ENCODE measurements at places on chromosomes 3 and 15.

- DNase-seq = no peak
Measured at GRCh38 chr3:37228749-37229148, 54.4 kb upstream of the LRRFIP2 start.

DNA sequence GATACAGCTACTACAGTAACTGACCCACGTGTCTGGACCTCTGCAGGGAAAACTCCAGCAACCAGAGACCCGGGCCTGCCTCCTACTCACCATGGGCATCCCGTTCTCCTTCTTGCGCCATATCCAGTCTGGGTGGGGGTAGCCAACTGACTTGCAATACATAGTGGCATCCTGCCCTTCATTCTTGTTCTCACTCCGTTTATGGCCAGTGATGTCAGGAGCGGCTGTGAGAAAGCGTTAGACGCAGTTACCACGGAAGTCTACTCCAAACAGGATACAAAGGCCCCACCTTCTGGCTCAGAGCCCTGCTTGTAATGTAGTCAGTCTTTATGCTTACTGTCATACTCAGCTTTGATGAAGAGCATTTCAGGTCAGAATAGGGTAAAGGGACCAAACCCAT, 59.6 kb downstream of the NPTN start:
- DNase-seq = no peak

- no peak for DNase-seq
Measured at GRCh38 chr3:62679988-62680387, 195.2 kb downstream of the CADPS start.

DNA sequence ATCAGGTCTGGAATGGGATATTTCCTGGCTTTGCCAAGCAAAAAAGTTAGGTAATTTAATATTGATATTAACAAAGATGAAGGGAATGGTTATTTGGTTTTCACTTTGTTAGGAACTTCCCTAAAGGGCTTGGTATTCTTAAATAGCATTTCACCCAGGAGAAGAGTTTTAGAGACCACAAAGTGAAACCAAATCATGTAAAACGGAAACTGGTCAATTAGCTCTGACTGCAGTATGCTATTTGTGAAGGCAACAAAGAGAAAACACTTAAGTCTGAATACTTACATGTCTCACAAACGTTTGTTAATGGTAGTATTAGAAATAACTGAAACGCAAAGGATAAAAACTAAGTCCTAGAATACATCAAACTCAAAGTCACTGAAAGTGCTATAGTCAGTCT, 32.4 kb upstream of the SETMAR start:
- DNase-seq = no peak

- no peak for DNase-seq
Measured at GRCh38 chr3:55511895-55512570, 24.9 kb upstream of the WNT5A start.

DNA sequence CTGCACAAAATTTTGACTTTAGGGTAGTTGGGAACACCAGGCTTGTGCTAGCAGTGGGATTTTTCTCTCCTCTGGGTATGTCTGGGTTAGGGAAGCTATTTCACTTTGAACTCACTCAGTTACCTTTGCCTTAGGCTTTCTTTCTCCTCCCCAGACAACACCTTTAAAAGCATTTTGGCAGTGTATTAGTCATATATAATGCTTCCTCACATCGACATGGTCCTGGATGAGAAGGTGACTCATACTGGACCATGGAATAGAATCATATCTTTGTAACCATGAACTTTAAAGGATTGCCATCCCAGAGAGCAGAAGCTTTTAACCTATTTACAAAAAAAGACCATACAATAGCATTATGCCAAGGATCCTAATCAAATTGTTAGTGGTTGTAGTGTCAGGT, 2.7 kb downstream of the RYR3 start:
- DNase-seq = no peak

DNA sequence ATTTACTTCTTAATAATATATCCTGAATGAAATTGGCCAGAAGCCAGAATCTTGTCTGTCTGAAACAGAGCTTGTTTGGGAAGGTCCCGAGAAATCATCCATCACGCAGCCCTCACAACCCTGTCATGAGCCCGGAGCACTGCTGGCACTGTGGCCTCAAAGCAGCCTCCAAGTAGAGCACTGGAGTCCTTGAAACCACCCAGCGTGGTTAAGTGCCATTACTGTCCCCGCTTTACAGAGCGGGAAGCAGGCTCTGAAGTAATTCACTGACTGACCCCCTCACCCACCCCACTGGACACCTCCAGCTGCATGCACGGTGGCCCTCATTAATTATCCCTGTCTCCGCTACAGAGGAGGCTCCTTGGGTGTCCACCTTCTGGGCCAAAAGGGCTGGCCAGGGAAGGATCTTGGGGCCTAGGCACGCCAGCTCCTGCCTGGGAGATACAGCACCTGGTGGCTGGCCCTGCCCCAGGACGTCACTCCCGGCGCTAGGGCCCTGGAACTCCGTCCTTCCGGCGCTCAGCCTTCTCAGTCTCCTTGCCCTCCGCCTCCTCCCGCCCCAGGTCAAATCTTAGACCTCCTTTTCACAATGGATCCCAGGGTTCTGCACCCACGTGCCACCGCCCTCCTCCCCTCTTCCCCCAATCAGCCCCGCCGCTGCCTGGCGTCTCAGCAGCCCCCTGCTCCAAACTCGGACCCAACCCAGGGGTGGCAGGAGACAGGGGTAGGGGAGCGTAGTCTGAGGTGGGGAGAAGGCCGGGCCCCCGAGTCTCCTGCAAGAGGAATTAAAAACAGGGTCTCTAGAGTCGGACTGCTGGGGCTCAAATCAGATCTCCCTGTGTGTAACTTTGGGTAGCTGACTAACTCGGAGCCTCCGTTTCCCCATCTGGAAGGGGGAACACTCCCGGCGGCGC, 1.1 kb downstream of the TKT start:
- DNase-seq = peak; percentile 30

DNA sequence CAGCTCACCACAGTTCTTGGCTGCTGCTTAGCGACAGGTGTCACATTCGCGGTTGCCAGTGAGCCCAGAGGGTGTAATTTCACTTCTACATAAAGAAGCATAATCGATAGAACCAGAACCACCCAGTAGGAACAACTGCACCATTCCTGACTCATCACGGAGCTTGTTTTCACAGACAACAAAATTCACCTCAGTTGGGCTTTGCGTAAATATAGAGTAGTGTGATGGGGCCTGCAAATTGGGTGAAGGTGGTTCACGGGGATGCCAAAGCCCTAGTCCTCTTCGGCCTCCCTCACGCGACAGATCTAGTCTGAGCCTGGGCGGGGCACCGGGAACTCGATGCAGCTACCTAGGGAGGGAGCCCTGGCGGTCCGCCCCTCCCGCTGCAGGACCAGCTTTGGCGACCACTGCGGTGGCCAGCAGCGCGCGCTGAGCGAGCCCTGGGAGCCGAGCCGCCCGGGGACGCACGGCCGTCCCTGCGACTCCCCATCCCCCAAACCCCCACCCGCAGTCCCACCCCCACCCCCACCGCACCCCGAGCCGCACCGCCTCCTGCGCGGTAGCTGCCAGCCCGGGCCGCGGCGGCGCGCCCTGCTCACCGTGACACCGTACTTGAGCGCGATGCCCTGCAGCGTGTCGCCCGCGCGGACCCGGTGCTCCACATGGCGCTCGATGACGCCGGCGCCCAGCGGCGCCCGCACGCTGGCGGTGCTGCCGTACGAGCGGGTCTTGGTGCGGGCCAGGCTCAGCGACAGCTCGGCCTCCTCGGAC, 519 bp downstream of the LYSMD2 start:
- peak; percentile 27 for DNase-seq

DNA sequence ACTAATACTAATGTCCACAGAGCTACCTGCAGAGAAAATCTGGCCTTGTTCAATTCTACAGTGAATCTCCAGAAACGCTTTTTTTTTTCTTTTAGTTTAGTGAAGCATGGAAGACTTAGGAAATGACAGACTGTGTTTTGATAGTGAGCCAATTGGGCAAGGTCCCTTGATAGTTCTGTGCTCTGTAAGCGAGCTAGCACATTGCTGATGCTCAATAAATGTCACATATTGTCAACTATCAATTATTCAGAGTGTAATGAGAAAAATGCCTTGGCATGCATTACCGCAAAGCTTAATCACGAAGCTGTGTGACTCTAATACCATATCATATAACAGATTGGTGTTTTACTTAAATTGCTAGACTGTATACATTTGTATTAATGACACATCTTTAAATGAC, 5.2 kb upstream of the C3orf85 start:
- no peak for DNase-seq

- no peak for DNase-seq
Measured at GRCh38 chr3:176855901-176856486, 341.3 kb downstream of the TBL1XR1 start.

- DNase-seq = no peak
Measured at GRCh38 chr15:45351227-45351626, 27.1 kb downstream of the GATM start.

DNA sequence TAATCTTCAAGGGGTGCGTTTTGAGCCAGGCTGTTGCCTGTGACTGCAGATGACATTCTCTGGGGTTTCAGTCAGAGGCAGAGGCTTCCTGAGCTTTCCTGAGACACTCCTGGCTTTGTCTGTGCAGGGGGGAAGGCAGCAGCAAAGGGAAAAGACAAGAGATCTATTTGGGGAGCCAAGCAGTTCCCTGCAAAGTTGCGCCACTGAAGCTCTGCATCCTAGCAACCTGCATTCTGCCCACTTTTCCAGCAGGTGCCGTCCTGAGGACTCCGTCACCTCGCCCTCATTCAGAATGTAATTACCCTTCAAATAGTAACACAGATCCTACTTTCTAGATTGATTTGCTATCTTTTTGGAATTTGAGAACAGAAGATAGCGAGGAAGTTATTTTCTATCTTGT, 1.9 kb upstream of the TMEM158 start:
- DNase-seq = no peak

DNA sequence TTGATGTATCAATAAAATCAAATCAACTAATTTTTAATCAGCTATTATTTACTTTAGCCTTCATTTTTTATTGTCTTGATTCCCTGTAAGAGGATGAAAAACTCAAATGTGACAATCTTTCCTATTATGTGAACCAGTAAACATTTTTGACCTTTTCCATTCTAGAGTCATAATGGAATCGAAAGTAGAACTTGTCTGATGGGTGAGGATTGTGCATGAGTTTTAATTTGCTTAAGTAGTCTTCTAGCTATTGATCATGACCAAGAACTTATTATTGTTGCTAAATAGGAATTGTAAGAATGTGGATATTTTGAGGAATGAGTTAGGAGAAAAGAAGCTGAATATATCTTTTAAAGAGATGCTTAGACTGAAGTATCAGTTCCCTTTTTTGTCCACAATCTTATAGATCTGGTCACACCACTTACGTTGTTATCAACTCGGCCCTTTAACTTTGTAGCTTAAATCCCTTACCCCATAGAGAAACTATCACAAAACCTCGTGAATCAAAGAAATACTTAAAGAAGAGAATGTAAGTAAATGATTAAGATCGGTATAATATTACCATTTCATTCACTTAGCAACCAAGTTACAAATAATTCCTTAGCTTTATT, 147.3 kb downstream of the TP63 start:
- no peak for DNase-seq

DNA sequence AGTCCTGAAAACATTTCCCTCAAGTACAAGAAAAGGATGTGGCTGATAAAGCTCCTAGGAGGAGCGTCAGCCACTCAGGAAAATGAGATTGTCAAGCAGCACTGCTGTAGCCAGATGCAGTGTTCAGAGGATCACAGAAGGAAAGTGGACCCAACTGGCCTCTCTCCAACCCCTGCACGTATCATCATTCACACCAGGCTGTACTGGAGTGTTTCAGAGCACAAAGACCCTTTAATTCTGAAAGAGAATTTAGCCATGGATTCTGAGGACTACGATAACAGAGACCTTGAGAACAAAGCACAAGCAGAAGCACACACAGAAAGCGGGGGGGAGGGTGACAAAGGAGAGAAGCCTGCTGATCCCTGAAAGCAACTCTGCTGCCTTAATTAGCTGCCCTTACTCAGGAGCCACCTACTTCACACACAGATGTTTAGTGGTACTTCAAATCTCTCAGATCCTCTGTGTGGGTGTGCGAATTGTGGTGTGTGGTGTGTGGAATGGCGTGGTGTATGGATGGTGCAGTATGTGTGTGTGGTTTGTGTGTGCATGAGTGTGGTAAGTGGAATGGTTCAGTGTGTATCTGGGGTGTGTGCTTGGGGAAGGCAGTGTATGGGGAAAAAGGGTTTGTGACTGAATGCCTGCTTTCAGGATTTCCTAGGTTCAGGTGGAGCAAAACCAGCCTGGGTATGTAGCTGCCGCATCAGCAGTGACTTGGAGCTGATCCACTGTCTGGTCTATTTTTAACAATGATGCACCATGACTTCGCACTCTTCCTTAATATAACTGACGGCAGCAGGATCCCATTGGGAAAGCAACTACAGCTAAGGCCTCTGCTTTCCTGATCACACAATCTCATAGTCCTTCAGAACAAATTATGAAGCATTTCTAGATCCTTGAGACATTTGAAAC, 192.5 kb downstream of the RSL24D1 start:
- DNase-seq = no peak

DNA sequence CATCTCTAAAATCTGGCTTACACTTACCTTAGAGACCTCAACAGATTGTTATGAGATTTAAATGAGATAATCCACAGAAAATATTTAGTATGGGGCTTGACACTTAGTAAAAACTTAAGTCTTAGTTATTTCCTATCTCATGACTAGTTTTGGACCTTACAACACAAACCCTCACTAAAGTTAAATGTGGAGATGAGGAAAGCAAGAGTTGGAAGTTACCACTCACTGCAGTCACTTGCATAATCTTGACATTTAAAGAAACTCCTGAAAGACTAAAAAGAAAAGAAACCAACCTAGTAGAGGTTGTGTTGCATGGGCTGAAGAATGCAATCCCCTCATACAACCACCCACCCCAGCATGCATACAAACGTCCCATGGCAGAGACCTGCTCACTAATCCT, 40.1 kb downstream of the ITGB5 start:
- no peak for DNase-seq

DNA sequence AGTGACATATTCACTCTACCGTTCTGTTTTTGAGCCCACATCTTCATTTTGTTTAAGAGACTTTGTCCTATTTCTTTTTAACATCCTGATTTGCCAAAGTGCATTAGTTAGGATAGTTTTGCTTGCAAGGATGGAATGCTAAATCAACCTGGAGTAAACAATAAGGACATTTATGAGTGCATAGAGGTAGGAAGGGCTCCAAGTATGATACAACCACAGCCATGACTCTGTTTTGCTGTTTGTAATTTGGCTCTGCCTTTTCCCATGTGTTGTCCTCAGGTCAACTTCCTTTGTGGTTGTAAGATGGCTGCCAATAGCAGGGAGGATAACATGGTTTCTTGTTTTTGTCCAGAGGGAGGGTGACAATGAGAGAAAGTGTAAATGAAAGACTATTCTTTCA, 66.4 kb upstream of the GOLIM4 start:
- DNase-seq = no peak

DNA sequence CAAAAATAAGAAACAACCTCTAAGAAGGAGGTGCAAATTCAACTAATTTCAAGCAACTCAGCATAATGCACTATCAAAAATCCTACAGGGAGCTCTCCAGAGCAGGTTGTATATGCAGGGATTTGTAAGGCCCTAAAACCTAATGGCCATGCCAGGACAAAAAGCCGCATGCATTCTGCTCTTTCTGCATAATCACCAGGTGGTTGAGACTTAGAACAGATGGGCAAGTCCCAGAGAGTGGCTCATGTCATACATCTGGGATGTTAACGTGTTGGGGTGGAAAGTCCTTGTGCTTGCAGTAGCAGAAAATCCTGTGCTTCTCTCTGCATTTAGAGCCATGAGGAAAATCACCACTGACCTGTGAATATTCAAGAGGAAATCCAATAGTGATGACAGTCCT, 1002.9 kb downstream of the AGBL1 start:
- no peak for DNase-seq

GRCh38 chr15:45107941-45108630, 5.9 kb downstream of the DUOX2 start:
- DNase-seq = no peak

GRCh38 chr15:39255760-39256159, 325.1 kb upstream of the THBS1 start:
- DNase-seq = no peak

All from activated CD8-positive, alpha-beta memory T cell treated with anti-CD3 and anti-CD28 coated beads for 48 hours (primary cell).